Bronchial epithelial cell (primary cell): ENCODE measurements at places on chromosomes 6 and 20.

DNA sequence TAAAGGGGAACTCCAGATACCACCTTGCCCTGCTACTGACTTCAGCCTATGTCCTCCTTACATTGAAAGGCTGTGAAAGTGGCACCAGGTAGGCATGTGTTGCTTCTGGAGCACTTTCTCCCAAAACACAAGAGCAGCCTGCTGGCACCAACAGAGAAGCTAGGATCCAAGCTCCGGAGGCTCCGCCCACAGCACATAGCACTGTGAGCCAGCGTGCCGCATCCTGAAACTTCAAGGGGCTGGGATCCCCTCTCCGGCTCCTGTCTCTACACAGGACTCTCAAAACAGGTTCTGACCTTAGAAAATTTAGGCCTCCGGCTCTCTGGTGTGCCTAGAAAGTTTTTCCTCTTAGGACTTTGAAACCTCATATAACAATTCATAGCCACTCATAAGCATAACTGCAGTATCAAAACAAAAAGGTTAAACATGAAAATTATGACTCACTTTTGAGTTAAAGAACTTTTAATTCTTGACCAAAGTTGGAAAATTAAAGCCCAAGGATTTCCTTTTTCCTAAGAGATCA is 41.1 kb downstream of the EZR start:
- no peak for DNase-seq

DNA sequence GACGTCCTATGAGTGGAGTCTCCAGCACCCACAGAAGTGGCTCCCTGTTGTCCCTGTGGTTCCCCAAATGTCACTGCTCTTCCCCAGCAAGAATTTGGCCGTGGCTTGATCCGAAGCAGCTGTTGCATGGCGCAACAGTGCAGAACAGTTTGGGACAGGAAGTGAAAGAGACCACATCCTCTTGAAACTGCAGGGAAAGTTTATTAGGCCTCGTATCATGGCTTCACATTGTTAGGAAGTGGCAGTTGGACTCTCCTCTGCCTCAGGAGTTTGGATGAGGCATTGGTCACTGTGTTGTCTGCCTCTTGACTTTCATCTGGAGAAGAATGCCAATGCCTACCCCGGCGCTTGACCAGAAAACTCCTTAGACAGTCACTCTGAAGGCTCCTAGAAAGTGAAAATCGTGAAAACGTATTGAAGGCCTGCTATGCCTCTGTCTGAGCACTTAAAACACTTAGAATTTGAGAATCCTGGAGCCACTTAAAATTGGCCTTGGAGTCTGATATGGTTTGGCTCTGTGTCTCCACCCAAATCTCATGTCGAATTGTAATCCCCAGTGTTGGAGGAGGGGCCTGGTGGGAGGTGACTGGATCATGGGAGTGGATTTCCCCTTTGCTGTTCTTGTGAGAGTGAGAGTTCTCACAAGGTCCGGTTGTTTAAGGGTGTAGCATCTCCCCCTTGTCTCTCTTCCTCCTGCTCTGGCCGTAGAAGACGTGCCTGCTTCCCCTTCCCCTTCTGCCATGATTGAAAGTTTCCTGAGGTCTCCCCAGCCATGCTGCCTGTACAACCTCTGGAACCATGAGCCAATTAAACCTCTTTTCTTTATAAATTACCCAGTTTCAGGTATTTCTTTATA is 334.9 kb upstream of the JARID2 start:
- DNase-seq: no peak

DNA sequence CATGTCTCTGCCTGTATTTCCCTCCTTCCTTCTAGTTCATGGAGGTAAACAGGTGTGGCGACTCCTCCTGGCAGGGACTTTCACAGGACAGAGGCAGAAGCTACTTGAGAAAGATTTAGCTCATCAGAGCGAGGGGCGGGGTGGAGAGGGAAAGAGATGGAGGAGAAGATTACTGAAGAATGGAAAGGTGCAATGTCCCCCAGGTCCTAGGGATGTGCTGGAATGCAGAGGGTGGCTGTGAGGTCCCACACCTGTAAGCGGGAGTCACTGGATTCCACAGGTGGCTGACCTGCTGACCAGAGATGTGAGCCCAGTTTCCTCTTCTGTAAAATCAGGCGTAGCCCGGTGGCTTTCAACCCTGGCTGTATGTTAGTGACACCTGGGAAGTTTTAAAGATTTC is 199.2 kb upstream of the SULF2 start:
- no peak for DNase-seq

- peak; percentile 87 for DNase-seq
These were observed at the start of gene CFB for GRCh38 chr6:31945507-31946369. Gene CFB (plus strand): TSS chr6:31946095. CDS start chr6:31946222, 127 bp downstream.

DNA sequence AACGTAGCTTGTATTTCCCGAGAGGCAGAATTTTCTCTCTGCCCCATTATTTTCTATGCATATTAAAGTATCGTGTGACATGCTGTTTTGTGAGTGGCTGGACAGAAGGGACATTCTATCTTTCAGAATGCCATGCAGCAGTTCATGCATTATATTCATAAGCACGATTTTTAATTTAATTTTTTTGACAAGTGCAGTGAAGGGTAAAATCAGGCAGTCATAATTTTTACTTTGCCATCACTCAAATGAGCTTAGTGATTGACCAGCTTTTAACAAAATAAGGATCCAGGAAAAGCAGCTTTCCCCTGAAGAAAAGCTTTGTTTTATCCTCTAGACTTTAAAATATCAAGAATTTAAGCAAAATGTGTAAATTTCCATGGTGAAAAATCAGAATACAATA is 673.3 kb downstream of the KIF16B start:
- no peak for DNase-seq

DNA sequence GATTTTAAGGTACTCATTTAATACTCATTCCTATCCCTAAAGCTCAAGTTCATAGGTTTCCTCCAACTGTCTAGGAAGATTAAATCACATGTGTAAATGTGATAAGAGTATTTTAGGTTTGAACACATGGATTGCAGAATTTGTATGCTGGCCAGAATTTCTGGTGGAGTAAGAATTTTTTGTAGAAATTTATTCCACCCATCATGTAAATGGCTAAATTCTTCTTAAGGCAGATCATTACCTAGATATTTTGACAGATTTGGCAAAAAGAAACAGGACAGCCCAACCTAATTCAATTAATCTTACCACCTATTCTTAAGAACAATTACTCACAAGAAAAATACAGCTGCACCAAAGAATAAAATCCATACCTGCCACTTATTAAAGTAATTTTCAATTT is 261.6 kb downstream of the GRIK2 start:
- DNase-seq: no peak

DNA sequence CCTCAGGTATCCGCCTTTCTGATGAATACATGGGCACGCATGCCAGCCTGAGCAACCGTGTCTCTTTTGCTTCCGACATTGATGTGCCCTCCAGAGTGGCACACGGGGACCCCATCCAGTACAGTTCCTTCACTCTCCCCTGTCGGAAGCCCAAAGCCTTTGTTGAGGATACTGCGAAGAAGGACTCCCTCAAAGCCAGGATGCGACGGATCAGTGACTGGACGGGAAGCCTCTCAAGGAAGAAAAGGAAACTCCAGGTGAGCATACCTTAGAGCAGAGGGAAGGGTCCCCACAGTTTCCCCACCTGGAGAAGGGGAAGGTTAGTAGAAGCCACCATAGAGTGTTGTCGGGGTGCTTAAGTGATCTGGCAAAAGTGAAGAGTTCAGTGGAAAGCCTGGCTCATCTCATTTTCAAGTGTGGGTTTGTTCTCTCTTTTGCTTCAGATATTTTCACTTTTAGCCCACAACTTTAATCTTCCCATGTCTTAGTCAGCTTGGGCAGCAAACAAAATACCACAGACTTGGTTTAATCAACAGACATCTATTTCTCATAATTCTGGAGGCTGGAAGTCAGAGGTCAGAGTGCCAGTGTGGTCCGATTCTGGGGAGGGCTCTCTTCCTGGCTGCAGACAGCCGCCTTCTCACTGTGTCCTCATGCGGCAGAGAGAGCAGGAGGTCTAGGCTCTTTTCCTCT is 133.5 kb upstream of the CLDN20 start:
- no peak for DNase-seq

DNA sequence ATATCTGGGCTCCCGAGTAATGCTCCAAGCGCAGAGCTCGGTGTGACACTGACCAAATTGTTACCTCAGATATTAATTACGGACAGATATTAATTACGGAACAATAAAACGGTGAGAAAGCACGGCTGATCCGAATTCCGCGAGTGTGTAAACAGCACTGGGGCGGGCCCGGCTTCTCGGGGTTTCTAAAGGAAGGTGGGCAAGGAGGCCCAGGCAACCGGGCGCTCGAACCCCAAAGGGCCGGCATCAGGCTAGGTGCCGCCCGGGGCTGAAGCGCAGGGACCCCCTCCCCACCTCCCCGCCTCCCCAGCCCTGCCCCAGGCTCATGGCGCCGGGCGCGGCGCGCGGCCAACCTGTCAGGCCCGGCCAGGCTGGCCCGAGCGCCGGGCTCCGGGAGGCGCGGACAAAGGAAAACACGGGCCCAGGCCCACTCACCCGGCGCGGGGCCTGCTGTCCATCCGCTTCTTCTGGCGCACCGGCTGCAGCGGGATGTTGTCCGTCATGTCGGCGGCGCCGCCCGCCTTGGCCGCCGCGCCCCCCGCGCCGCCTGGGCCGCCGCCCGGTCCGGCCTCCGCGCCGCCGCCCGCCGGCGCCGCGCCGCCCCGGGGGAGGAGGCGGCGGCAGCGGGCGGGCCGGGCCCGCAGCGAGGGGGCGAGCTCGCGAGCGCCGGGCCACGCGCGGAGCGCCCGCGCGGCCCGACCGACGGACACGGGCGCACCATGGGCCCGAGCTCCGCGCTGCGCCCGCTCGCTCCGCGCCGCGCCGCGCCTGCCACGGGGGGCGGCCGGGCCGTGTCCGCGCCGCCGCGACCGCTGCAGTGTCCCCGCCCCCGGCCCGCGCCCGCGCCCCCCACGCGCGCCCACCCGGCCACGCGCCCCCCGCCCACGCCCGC is at the start of gene ATP9A:
Gene ATP9A (minus strand): TSS at position 524 of the 892 bp plus-strand sequence. CDS start 21 bp downstream, at position 503.
- DNase-seq: no peak

GRCh38 chr6:62283365-62283764 is 2.7 kb downstream of the KHDRBS2 start:
- DNase-seq: no peak
